Activated CD4-positive, alpha-beta T cell treated with anti-CD3 and anti-CD28 coated beads, Interleukin-2, amount 10 ng/mL, durations not matched to agents 24 days and 14 days (primary cell): ENCODE measurements at places on chromosomes 5 and 9.

DNA sequence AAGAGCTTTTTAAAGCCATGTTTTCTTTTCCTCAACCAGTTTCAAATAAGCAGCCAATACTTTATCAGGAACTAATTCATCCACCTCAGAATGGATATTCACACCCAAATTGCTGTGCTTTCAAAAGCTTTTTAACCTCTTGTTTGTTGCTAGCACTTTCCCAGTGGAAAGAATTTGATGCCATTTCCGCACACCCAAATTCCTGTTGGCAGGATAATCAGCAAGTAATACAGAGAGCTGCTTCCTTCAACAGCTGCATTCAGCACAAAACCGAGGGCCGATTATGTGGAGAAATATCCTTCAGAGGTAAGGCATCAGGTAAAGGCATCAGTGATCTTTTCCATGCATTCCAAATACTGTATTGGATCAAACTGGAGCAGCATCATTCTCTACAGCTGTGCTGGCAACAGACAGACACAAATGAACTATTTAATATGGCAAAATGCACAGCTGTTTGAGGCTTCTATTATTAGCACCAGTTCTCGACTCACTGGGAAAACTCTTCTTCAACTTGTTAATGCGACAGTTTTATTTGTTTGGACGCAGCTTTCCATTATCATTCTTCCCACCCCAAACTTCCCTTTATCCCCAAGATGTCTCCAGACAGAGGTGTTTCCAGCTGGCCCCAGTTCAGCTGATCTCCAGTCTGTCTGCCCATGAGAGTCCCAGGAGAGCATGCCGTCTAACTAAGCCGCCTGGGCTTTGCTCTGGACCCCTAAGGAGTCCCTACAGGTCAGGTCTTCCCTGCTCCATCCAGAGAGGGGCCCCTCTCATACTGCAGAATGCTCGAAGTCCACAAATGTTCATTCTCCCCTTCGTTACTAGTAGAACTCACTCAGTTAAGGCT is 22.2 kb upstream of the MGAT1 start:
- no peak overlapping the region for H3K4me3 ChIP-seq
- no peak overlapping the region for H3K27ac ChIP-seq
- peak; percentile 41 for DNase-seq
- H3K27me3 ChIP-seq, result no peaks in the 10 kb centered on the region
- peaks cover 14% of the 10 kb centered on the region for H3K4me1 ChIP-seq
- H3K36me3 ChIP-seq, result peaks cover 13% of the 10 kb centered on the region

DNA sequence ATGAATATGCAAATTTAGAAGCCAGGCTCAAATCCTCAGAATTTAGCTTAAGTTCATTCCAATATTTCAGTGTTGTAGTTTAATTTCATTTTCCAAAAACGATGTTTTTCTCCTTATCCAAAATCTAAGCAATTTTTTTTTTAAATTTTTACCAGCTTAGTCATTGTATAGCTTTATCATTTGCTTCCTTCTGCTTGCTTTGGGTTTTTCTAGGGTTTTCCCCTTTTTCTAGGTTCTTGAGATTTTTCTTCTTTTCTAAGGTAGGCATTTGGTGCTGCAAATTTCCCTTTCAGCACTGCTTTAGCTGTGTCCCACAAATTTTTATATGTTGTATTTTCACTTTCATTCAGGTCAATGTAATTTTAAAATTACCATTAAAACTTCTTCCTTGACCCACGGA is 34.4 kb upstream of the CCDC112 start:
- H3K36me3 ChIP-seq, result no peaks in the 10 kb centered on the region
- H3K4me3 ChIP-seq, result no peak overlapping the region
- DNase-seq, result no peak
- H3K27me3 ChIP-seq, result peaks cover 23% of the 10 kb centered on the region
- no peak overlapping the region for H3K27ac ChIP-seq

DNA sequence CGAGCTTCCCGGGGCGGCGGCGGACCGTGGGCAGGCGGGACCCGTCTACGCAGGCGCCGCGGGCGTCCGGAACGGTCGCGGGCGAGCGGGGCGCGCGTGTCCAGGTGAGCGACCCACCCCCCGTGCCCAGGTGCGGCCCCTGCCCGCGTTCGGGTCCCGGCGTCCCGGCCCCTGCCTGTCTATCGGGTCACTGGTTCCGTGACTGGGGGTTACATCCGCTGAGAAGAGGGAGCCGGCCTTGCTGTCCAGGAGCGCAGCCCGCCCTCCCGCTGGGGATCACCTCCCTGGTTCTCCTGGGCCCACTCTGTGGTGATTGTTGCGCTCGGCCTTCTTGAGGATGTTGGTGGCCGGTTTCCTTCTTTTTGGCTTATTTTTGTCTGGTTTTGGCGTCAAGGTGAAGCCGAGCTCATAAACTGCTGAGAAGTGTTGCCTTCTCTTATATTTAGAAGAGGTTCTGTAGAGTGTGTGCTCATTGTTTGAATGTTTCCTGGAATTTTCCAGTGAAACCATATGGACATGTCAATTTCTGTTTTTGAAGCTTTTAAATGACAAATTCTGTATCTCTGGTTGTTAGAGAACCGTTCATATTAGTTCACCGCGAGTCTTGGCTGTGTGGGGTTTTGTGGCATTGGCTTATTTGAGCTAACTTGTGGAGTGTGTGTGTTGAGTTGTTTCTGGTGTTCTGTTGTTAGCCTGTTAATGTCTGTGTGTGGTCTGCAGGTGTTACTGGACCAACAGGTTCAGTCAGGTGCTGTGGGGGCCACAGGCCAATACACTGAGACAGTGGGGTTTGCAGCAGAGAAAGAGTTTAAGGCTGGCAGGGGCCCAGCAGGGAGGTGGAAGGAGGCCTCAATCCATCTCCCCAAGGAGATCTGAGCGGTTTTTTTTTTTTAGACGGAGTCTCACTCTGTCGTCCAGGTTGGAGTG is 621 bp downstream of the CEP72 start:
- peaks cover 43% of the 10 kb centered on the region for H3K4me1 ChIP-seq
- H3K36me3 ChIP-seq, result peaks cover 23% of the 10 kb centered on the region
- peak overlapping the region; percentile 87 for H3K4me3 ChIP-seq
- peaks cover 2% of the 10 kb centered on the region for H3K27me3 ChIP-seq
- peak overlapping the region; percentile 88 for H3K27ac ChIP-seq

GRCh38 chr5:96752341-96753016 is 55.3 kb downstream of the ERAP1 start:
- H3K36me3 ChIP-seq, result peaks cover 50% of the 10 kb centered on the region
- H3K27me3 ChIP-seq, result no peaks in the 10 kb centered on the region
- no peak overlapping the region for H3K4me3 ChIP-seq
- H3K27ac ChIP-seq, result no peak overlapping the region
- no peaks in the 10 kb centered on the region for H3K4me1 ChIP-seq
- DNase-seq, result peak; percentile 86

GRCh38 chr5:123771715-123772114 is 259.7 kb downstream of the CSNK1G3 start:
- no peak overlapping the region for H3K4me3 ChIP-seq
- no peaks in the 10 kb centered on the region for H3K36me3 ChIP-seq
- no peaks in the 10 kb centered on the region for H3K4me1 ChIP-seq
- DNase-seq, result no peak
- H3K27ac ChIP-seq, result no peak overlapping the region

GRCh38 chr9:134283111-134283515 is 43.1 kb upstream of the RXRA start:
- H3K27ac ChIP-seq, result no peak overlapping the region
- no peaks in the 10 kb centered on the region for H3K36me3 ChIP-seq
- no peak overlapping the region for H3K4me3 ChIP-seq
- H3K4me1 ChIP-seq, result no peaks in the 10 kb centered on the region

DNA sequence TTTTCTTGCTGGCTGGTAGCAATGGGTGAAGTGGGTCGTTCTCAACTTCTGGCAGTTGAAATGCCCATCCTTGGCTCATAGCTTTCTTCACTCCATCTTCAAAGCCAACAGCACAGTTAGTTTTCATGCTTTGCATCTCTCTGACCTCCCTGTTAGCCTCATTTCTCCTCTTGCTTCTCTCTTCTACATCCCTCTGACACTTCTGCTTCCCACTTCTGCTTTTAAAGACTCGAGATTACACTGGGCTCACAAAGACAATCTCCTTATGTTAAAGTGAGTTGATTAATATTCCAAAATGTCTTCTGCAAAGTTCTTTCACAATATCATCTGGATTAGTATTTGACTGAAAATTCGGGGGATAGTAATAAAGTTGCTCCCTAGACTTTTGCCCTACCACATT is 684.8 kb upstream of the CCNG1 start:
- no peaks in the 10 kb centered on the region for H3K27me3 ChIP-seq
- no peak overlapping the region for H3K27ac ChIP-seq
- no peak for DNase-seq
- no peak overlapping the region for H3K4me3 ChIP-seq

- peaks cover 32% of the 10 kb centered on the region for H3K4me1 ChIP-seq
- DNase-seq, result no peak
- H3K27ac ChIP-seq, result no peak overlapping the region
- H3K27me3 ChIP-seq, result peaks cover 17% of the 10 kb centered on the region
- no peak overlapping the region for H3K4me3 ChIP-seq
Observed at GRCh38 chr9:89553451-89554010, 51.3 kb upstream of the GADD45G start.

- H3K36me3 ChIP-seq, result no peaks in the 10 kb centered on the region
- no peak overlapping the region for H3K27ac ChIP-seq
- H3K4me3 ChIP-seq, result no peak overlapping the region
- no peak for DNase-seq
Observed at GRCh38 chr5:41637869-41638268, 127.5 kb upstream of the PLCXD3 start.

GRCh38 chr9:79396168-79396567 is 175.6 kb upstream of the TLE4 start:
- H3K4me3 ChIP-seq, result no peak overlapping the region
- no peaks in the 10 kb centered on the region for H3K36me3 ChIP-seq
- no peak overlapping the region for H3K27ac ChIP-seq
- H3K27me3 ChIP-seq, result no peaks in the 10 kb centered on the region
- H3K4me1 ChIP-seq, result no peaks in the 10 kb centered on the region

DNA sequence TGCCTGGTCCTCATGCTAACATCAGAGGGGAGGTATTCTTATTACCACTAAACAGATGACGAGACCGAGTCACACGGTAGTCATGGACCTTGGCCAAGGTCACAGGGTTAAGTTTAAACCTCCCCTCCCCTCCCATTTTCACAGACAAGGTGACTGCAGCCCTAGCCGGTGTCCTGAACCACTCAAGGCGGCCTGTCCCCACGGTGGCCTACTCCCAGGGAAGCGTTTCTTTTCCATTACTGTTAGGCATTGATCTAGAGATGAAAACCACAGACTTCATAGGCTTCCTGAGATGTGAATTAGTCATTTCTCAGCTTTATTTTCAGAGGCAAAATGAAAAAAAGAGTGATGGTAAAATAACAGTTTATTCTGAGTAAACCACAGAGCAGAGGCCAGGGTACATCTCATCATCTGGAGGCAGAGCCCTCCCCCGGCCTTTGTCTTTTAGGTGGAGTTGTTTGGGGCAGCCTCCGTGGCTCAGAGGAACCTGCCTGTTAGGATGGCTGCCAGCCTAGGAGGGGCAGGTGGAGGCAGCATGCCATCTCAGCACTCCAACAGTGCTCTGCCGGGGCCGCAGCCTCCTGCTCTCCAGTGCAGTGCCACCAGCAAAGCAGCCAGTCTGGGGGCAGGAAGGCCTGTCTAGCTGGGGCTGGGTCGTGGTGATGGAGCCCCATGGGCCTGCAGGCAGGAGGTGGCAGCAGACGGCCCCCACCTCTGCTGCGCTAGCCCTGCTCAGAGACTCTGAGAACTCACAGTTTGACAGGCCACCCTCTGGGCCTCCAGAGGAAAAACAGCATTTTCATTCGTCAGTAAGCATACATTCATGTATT is 71.2 kb downstream of the RAPGEF1 start:
- peak overlapping the region; percentile 100 for H3K27ac ChIP-seq
- DNase-seq, result peak; percentile 90
- H3K4me3 ChIP-seq, result peak overlapping the region; percentile 78
- H3K36me3 ChIP-seq, result peaks cover 39% of the 10 kb centered on the region
- no peaks in the 10 kb centered on the region for H3K27me3 ChIP-seq
- peaks cover 79% of the 10 kb centered on the region for H3K4me1 ChIP-seq

DNA sequence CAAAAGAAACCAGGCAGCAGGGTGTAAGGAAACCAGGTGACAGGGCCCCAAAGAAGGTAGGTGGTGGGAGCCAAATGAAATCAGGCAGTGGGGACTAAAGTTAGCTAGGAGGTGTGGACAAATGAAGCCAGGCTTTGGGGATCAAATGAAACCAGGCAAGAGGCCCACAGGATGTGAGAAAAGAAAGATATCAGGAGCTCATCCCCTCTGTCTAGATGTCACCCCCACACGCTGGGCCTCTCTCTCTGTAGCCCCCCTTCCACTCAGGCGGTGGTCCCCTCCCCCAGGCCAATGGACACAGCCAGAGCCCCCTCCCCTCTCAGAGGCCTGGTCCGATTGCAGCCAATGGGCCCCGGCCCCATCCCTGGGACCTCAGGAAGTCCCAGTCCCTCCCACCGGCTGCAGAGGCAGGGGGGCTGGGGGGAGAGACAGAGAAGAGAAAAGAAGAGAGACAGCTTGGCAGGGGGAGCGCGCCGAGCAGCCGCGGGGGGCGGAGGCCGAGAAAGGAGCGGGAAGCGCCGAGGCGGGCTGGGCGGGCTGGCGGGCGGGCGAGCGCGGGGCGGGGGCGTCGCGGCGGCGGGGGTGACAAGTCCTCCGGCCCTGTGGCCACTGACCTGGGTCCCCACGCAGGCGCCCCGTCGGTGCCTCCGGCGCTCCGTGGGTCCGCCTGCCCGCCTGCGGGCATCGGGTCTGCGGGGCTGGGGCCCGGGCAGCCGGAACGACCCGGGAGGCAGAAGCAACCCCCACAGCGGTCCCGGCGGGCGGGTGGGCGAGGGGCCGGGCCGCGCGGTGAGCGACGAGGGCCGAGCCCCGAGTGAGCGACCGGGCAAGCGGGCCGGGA is 11.9 kb downstream of the CNTFR start:
- DNase-seq, result no peak
- H3K4me3 ChIP-seq, result peak overlapping the region; percentile 42

DNA sequence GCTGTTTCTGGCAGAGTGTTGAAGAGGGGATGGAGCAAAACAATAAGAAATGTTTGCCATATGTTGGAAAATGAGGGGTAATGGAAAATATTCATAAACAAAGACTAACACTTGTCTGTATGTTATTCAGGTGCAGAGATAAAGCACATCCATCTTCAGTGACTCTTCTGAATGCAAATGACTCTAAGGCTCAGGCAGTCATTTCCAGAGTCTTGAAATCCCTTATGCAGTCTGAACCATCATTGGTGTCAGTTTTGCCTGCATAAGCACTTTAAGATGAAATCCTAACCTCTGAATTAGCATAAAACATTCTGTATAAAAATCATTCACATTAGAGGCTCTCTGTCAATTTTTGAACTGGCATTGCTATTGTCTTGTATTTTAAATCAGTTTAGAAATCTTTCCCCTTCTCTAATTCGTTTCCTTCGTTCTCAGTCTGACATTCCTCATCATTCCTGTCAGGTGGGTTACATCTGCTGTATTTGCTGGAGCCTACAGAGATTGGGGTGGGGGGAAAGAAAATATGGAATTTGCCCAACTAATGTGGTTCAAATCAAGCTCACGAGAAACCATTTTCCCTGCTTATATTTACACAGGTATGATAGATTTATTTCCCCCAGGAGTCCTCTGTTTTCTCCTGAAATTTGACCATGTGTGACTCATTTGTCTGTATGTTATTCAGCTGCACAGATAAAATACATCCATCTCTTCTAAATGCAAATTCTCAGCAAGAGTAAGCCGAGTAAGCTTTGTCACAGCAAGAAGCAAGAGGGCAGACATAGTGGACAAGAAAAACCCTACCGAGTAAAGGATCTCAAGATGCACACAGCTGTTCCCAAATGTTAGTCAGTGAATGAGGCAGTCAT is 31.6 kb downstream of the ENC1 start:
- no peaks in the 10 kb centered on the region for H3K4me1 ChIP-seq
- no peak overlapping the region for H3K4me3 ChIP-seq
- no peaks in the 10 kb centered on the region for H3K36me3 ChIP-seq
- peaks cover 29% of the 10 kb centered on the region for H3K27me3 ChIP-seq
- no peak for DNase-seq
- H3K27ac ChIP-seq, result no peak overlapping the region
